AML-193 (cell line): ENCODE measurements at places on chromosomes 3 and 15.
A peak's percentile ranks its signal among the peaks of the same experiment; 100 is the strongest.

- no peak for DNase-seq
These were observed 27.6 kb downstream of the RASA2 start for GRCh38 chr3:141514382-141514781.

DNA sequence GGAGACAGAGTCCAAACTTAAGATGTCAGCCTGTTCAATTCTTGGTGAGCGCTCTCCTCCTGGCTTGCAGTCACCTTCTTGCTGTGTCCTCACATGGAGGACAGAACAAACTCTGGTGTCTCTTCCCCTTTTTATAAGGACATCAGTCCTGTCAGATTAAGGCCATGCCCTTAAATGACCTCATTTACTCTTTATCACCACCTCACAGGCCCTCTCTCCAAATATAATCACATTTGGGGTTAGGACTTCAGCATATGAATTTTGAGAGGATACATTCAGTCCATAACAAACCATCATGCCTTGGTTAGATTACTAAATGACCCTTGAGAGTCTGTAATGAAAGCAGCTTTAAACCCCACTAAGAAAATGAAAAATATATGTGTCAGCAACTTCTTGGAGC is 175.2 kb downstream of the TAFA4 start:
- no peak for DNase-seq

DNA sequence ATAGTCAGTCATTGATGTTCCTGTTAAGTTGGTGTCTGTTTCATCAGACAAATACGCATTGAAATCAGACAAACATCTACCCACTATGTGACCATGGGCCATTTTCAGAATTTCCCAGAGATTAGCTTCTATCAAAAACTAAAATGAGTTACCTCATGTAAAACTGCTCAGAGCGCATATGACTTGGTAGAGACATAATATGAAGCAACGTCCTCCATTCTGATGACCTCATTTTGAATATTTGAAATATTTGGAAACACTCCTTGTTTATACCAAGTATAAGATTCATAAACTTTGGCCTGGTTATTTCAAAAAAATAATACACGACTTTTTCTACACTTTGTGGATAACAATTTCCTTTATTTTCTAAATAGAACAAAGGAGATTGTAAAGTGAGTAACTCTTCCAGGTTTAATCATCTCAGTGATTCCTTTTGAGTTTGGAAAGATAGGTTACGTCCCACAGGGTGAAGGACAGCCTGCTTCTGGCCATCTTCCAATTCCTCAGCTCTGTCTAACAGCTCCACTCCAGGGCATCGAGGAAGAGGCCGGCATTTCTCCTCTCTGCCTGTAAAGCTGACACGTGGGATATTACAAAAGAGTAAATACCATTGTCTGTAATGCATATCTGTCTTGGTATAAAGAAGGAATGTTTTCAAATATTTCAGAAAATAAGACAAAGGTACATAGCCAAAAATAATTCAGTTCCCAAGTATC is 122.6 kb downstream of the CADM2 start:
- DNase-seq = no peak

- DNase-seq = no peak
These were observed 31.8 kb upstream of the RASGRF1 start for GRCh38 chr15:79122391-79122790.

- no peak for DNase-seq
These were observed 14.8 kb upstream of the RGMA start for GRCh38 chr15:93103823-93104222.

- no peak for DNase-seq
These were observed 340.8 kb upstream of the DPH6 start for GRCh38 chr15:35886765-35887164.

DNA sequence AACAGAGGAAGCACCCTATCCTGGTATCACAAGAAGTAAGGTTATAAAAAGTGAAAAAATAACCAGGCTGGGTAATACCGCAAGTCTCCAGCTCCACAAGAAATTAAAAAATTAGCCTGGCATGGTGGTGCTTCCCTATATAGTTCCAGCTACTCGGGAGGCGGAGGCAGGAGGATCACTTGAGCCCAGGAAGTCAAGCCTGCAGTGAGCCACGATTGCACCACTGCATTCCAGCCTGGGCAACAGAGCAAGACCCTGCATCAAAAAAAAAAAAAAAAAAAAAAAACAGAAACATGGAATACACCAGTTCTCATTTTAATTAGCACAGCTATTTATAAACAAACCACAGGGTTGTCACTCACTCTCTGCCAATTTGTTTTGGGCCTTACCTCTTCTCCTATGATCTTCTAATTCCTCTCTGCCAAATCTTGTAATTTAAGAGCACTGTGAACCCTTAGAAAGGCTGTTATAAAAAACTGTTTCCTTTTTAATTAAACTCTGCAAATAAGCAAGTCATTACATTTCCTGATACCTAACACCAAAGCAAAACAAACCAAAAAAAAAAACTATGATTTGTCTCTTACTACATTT is 22.6 kb downstream of the DCUN1D1 start:
- DNase-seq = no peak

- DNase-seq = no peak
These were observed 83.5 kb upstream of the CFAP20DC start for GRCh38 chr3:59133311-59133710.

DNA sequence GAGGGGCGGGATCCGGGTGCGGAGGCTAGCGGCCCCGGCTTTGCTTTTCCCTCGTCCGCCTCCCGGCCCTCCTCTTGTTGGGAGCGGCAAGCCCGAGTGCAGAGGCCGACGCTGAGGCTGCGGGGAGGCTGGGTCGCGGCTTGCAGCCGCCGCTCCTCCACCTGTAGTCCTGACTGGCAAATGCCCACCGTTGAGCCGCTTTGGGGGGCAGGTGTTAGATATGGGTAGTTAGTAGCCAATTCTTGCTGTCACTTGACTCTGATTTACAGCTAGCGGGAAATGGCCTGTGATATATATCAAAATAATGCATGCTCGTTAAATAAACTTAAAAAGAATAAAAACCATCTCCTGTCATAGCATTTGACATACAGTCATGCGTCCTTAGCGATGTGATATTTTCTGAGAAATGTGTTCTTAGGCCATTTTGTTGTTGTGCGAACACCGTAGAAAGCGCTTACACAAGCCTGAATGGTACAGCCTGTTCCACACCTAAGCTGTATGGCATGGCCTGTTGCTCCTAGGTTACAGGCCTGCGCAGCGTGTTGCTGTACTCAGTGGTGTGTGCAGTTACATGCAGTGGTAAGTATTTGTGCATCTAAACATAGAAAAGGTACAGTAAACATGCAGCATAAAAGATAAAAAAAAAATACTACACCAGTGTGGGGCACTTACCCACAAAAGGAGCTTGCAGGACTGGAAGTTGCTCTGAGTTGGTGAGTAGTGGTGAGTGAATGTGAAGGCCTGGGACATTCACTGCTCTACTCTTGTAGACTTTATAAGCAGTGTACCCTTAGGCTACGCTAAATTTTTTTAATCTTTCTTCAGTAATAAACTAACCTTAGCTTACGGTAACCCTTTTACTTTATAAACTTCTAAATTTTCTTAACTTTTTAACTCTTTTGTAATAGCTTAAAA is 873 bp downstream of the CAPN7 start:
- no peak for DNase-seq

GRCh38 chr3:138493804-138494606 is 59.6 kb downstream of the ESYT3 start:
- peak; percentile 93 for DNase-seq

DNA sequence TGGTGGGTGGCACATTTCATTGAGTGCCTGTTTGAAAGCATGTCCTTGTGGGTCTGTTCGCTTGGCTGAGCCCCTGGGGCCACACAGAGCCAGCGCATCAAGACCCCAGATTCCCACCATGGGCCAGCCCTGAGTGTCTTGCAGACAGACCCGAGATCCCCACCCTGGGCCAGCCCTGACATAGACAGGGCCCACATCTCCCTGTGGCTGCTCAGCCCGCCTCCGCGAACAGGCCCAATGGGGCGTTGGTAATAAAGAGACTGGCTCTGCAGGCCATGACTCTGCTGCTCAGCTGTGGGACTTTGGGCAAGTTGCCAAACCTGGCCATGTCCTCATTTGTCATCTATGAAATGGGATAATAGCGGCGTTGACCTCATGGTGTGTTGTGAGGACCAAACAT is 22.6 kb downstream of the FAH start:
- DNase-seq = no peak

DNA sequence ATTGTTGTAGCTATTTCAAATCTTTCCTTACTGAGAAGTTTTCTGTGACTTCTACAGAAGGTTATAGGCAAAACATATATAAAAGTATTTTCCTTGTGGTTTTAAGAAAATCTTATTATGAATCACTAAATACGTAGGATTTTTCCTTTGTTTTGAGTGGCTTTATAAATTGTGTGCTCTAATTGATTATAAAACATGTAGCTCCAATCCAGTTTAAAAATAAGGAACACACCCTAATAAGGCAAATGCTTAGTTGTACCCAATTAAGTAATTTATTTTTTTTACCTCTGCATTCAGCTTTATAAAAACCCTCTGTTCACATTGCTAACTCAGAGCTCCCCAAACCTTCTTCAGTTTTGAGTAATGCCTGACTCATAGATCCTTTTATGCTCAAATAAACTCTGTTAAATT is 408.0 kb downstream of the NAALADL2 start:
- no peak for DNase-seq

- no peak for DNase-seq
These were observed 46.3 kb downstream of the SYNM start for GRCh38 chr15:99151156-99151555.
